ENCODE measurements at places on chromosomes 3 and 15.

DNA sequence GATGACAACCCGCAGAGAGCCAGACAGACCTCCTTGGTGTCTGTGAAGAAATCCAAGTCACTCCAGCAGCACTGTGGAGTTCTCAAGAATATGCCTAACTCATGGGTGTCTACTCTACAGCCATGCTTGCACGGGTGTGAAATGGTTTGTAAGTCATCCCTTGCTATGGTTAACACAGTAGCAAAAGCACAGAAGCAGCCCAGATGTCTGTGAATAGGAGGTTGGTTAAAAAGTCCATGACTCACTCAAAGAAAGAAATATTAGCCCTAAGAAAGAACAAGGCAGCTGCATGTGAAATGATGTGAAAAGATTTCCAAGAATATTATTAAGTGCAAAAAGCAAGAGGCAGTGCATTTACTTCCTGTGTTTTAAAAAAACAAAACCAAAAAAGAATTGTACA, 12.1 kb upstream of the LIMD1 start:
- peak; percentile 82 for DNase-seq
- H3K36me3 ChIP-seq: no peaks in the 10 kb centered on the region
- H3K4me3 ChIP-seq: no peak overlapping the region
- no peak overlapping the region for H3K27ac ChIP-seq

GRCh38 chr3:120182613-120183511, 88.6 kb upstream of the GSK3B start:
- no peak overlapping the region for H3K4me3 ChIP-seq
- H3K36me3 ChIP-seq: no peaks in the 10 kb centered on the region
- no peak for DNase-seq
- no peak overlapping the region for H3K27ac ChIP-seq

DNA sequence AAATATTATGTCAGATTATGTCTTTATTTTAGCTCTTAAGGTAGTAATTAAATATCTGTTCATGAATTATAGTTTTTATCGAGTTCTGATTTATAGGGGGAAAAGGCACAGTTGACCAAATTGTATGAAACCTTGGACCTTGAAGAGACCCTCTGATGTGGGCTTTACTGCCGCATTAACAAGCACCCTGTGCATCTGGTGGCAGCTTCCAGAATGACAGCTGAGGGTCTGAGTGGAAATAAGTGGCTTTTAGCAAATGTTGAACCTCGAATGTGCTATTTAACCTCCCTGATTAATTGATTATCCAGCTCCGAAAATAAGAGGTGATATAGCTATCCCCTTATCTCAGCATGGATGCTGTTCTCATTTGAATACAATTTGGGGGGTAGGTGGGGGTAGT, 87.0 kb downstream of the TMEM108 start:
- no peaks in the 10 kb centered on the region for H3K36me3 ChIP-seq
- no peaks in the 10 kb centered on the region for H3K27me3 ChIP-seq
- no peak overlapping the region for H3K4me3 ChIP-seq
- no peak overlapping the region for H3K27ac ChIP-seq
- no peak for DNase-seq

DNA sequence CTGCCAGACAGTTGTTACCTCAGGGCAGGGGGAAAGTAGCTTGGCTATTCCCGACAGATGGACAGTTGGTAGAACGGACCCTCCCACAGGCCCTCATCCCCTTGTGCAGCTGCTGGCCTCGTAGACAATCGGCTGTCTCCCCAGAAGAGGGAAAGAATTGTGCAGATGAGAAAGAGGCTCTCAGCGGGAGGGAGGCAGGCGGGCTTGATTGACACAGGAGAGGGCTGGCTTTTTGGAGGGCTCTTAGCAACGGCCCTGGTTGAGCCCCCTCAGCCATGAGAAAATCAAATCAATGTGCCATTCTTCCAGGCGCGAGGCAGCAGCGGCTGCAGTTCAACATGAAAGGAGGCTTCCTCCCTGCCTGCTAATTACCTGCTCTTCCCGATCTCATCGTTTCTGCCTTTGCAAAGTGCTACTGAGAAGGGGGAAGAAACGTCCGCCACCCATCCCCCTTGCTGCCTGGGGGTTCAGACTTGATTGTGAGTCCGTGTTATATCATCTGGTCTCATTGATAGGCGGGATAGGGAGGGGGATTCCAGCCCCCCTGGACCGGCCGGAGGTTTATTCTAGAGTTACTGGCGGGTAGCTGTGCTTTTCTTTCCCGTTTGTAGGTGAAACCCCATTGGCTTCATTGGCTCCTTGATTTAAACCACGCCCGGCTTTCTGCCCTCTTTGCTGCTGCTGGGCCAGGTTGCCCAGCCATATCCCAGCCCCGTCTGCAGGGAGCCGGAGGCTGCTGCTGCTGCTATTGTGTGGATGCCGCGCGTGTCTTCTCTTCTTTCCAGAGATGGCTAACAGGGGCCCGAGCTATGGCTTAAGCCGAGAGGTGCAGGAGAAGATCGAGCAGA, at the start of gene TAGLN3:
TSS of gene TAGLN3 (plus strand) at position 287 of the 848 bp plus-strand sequence. CDS start at position 788, 501 bp downstream.
- DNase-seq: no peak
- no peaks in the 10 kb centered on the region for H3K27me3 ChIP-seq
- H3K4me1 ChIP-seq: no peaks in the 10 kb centered on the region
- H3K36me3 ChIP-seq: no peaks in the 10 kb centered on the region
- H3K27ac ChIP-seq: no peak within 1 kb of the TSS
- H3K4me3 ChIP-seq: peak within 1 kb of the TSS; percentile 60
